Substantia nigra (tissue), 51 donors: ENCODE measurements at places on chromosomes 6 and 20.

DNA sequence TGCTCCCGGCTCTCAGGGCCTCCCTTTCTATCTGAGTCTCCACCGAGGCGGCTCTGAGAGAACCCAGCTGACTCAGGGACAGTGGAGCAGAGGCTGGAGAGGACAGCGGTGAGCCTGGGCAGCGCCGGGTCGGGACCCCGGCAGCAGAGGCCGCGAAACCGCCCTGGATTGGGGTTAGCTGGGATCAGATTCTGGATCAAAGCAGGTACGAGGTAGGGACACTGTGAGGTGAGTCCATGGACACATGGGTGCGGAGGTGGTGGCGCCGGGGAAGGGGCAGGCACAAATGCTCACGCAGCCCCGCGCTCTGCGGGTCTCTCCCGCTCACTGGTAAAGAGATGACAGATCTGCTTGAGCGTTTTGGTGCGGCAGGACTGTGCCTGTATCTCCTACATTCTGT lies 146.4 kb upstream of the GGTLC1 start:
- DNase-seq, result no peak

GRCh38 chr6:136784910-136785746 lies 7.1 kb downstream of the MAP3K5 start:
- no peak for DNase-seq

DNA sequence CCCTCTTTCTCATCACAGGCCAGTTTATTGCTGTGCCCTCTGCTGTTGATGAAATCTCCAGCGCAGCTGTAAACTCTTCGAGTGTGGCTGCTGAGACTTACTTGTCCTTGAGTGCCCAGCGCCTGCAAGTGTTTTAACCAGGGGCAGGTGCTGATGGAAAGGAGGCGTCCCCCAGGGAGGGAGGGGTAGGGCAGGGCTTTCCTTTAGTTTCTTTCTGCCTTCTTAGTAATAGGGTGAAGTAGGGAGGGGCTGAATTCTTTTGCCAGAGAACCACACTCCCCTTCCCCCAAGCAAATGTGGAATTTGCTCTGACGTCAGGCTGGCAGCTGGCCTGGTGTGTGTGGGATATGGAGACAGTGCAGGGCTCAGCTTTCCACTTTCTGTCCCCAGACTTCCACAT lies 61.2 kb downstream of the IGF2R start:
- peak; percentile 6 for DNase-seq

- no peak for DNase-seq
These were observed 990.7 kb upstream of the FLRT3 start for GRCh38 chr20:15328084-15328483.

GRCh38 chr6:162387718-162388382 lies 339.7 kb downstream of the PRKN start:
- DNase-seq, result no peak

- no peak for DNase-seq
These were observed 55.4 kb upstream of the RIPOR2 start for GRCh38 chr6:24990944-24991809.

GRCh38 chr20:38920851-38921250 lies 5.4 kb upstream of the FAM83D start:
- DNase-seq, result no peak

GRCh38 chr20:4603724-4604123 lies 118.0 kb upstream of the PRND start:
- no peak for DNase-seq

DNA sequence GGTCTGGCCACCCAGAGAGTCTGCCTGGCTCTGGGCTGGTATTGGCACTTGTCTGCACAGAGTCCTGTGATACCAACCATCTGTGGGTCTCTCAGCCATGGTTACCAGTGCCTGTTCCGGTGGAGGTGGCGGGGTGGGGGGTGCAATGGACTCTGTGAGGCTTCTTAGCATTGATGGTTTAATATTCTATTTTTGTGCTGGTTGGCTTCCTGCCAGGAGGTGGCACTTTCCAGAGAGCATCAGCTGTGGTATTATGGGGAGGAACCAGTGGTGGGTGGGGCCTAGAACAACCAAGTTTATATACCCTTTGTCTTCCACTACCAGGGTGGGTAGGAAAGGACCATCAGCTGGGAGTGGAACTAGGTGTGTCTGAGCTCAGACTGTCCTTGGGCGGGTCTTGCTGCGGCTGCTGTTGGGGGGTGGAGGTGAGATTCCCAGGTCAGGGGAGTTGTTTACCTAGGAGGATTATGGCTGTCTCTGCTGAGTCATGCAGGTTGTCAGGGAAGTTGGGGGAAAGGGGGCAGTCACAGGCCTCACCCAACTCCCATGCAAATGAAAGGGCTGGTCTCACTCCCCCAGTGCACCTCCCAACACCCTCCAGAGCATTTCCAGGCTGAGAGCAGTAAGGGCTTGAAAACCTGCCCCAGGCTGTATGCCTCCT lies 117.5 kb downstream of the FLRT3 start:
- DNase-seq, result no peak

- DNase-seq, result no peak
These were observed 51.5 kb downstream of the GMDS start for GRCh38 chr6:2193931-2194330.

DNA sequence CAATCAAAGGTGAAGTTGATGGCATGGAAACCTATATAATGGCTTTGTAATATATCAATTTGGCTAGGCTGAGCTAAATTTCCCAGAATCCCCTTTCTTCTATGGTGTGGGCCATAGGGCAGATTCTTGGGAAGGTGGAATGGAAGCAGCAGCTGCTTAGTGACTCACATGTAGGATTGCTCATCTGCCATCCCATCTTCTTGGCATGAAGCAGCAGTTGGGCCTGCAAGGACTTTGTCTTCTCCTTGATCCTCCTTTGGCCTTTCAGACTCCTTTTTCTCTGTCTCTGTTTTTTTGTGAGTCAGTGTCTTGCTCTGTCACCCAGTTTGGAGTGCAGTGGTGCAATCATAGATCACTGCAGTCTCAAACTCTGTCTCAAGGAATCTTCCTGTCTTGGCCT lies 52.6 kb upstream of the CEP162 start:
- DNase-seq, result no peak

DNA sequence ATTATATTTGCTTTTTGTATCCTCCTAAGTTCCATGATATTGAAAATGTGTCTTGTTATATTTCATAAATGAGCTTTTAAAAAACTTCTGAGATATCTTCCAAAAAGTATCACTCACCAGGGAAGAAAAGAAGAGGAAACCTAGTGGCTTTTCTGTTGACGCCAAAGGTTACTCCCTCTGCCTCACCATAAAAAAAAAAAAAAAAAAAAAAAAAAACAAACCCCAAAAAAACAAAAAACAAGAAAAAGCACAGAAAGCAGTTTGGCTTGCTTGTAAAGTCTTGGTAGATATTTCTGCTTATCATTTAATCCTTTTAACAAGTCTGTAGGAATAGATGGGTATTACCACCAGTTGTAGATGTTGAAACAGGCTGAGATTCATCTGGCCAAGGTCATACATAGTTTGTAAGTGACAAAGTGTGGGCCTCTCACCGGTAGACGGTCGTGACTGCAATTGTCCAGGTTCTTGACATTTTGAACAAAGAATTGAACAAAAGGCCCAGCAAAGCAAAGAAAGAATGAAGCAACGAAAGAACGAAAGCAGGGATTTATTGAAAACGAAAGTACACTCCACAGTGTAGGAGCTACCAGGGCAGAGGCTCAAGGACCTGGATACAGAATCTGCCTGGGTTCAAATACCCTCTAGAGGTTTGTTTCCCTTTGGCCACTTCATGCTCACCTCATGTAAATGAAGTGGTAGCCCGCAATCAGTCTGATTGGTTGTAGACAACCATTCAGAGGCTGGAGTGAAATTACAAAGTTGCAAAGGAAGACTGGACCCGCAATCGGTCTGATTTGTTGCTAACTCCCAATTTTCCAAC lies 11.6 kb upstream of the ELOVL5 start:
- no peak for DNase-seq

DNA sequence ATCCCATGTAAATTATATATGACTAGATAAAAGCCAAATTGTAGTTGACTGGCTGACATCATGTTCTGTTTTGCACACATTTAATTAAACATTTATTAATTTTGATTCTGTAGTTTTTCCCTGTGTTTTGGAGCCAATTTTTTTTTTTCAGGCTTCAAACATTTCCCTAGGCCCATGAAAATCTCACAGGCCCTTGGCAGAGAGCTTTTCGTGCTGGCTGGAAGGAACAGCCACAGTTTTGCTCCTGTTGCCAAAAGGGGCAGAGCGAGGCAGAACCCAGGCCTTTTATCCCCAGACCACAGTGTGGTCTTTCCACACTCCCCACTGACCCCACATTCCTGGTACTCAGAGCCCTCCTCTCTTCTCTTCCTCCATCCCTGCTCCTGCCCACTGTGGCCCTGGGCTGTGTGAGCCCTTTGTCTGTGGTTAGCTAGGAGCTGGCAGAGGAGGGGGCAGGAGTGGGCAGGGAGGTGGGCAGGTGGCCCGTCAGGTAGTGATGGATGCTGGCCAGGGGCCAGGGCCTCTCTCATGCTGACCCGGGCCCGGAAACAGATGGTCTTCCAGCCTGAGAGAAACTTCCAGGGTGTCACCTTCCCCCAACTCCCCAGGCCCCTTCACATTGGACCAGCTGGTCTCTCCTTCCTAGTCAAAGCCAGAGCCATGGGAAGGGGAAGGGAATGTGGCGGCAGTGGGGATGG lies 19.4 kb upstream of the CCM2L start:
- no peak for DNase-seq

GRCh38 chr6:53154794-53155193 lies 6.2 kb upstream of the GCM1 start:
- DNase-seq, result no peak

DNA sequence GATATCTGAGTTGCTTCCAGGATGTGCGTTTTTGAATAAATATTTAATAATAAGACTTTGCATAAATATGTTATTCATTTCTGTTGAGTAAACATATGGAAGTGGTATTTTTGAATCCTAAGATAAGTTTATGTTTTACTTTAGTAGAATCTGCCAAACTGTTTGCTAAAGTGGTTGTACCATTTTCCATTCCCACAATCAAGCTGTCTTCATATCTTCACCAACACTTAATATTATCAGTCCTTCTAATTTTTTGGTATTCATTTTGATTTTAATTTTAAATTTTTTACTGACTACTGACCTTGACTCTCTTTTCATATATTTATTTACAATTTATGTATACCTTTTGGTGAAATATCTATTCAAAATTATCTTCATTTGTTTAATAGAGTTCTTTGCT lies 293.9 kb upstream of the PTCHD4 start:
- no peak for DNase-seq

DNA sequence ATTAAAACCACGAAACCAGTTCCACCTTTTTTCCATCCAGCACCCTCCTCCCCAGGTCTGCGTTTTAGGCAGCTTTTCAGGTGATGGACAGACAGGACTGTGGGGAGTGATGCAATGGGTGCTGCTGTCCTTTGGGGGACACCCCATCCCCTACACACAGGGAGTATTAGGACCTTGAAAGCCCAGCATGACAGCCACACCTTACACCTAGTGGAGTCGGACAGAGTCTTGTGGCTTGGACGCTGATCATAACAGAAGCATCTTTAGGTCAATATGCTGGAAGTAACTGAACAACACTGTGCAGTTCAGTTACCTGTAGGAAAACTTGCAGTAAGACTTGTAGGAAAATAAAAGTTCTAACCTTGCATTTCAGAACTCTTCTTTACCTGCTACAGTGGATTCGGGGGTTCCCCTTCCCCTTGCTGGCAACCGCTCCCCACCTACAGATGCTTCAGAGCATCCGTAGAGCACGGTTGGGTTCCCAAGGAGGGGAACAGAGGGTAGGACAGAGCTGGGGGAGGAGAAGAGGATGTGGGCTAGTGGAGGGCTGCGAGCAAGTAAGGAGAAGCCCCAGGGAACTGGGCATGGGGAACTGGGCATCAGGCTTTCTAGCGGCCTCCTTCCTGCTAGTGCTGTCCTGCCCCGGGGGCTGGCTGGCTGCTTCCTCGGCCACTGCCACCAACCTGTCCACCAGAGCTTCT lies 31.7 kb downstream of the PLEKHG1 start:
- no peak for DNase-seq

DNA sequence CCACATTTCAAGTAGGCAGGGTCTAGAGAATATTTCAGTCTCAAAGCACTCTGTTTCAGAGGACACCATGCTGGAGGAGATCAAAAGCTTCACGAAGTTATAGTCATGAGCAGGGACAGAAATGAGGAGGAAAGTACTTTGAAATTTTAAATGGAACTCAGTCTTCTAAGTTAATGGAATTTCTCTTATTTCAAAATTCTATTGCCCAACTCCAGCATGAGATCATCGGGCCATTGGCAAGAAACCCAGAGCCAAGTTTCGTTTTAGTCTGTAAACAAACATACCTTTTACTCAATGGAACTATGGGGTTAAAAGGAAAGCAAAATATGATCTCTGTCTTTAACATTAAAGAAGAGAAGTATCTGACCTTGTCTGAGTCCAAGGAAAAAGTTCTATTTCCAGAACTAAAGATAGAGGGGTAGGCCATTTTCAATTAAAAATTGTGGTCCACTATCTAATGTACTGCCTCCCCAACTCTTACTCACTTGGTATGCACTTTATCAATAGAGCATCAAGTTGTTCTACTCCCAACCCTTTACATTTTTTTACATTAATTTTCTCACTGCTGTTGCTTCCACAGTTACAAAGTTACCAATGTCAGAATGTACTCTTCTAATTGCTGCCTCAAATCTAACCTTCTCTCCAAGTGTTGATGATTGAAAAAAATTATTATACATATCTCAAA lies 235.3 kb upstream of the NRSN1 start:
- no peak for DNase-seq

- no peak for DNase-seq
These were observed 170.7 kb downstream of the MYLK4 start for GRCh38 chr6:2579804-2580570.

GRCh38 chr20:64139199-64140060 lies 24.8 kb upstream of the MYT1 start:
- no peak for DNase-seq

- no peak for DNase-seq
These were observed 96.7 kb downstream of the SLX4IP start for GRCh38 chr20:10531848-10532247.

DNA sequence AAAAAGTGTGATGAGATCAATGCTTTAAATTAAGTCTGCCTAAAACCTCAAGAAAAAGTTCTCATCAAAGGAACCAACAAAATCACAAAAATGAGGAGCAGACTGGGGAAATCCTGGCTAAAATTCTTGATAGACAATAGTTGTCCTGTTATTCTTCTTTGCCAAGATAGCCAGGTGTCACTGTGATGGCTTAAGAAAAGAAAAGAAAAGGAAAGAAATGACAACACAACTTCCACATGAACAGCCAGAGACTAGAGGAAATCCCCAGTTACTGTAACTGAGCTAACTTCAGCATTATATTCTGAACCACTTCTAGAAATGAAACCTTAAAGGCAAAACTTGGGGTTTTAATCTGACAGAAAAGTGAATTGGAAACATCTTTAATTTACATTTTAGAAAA lies 129.6 kb downstream of the CD24 start:
- no peak for DNase-seq

GRCh38 chr20:32062776-32063170 lies 10.7 kb downstream of the HCK start:
- no peak for DNase-seq

- DNase-seq, result no peak
These were observed 224.2 kb downstream of the CLIC5 start for GRCh38 chr6:45791211-45792168.
